HuH-7 (cell line): ENCODE measurements at places on chromosomes 7 and 10.

- no peak for DNase-seq
Measured at GRCh38 chr7:108226816-108227299, 96.7 kb upstream of the LAMB4 start.

DNA sequence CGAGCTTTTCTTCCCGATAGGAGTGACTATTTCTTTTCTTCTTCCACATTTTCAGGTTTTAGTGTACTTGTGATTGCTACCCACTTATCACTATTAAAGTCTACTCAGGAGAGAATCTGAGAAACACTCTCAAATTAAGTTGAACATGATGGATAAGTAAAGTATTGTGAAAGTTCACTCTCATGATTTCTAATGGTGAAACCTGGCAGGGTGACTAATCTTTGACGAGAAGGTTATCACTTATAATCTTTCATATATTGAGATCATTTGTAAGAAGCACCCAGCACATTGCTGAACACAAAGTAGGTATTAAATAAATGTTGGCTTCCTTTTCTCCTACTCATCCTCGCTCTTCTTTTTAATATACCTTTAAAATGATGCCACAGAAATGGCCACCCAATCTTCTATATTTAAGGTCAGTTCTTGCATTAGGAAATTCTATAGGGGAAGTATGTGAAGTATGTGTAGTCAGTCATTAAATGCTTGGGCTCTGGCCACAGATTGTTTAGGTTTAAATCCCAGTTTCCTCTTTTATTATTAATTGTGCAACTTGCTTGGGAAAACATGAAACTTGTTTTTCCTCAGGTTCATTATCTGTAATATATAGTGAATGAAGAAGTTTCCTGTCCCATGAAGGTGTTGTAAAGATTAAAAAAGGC, 3.1 kb upstream of the CFTR start:
- no peak for DNase-seq

- DNase-seq = no peak
Measured at GRCh38 chr10:122844146-122844545, 1.5 kb downstream of the CUZD1 start.

DNA sequence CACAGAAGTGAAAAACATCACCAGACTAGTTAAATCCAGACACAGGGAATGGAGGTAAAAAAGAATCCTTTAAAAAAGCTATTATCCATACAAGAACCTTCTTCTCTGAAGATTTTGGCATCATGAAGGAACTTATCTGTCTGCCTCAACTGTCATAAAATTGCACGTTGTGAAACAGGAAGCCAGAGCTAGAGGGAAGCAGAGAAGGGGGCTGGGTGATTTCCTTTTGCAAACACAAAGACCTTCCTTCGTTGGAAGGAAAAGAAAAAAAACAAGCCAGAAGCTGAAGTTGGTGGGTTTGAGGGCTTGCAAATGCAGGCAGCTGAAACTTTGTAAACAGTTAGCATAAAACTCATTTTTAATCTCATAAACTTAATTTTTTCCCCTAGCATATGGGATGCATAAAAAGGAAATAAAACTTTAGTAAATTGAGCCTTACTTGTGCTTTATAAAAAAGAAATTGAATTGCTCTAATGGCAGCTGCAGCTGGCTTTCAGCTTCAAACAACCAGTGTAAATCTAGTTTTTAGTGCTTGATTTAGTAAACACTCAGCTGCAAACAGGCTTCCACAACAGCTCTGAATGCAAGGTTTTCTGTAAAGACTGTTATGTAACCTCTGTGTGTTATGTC, 101.6 kb downstream of the OTUD1 start:
- DNase-seq = no peak

- DNase-seq = no peak
Measured at GRCh38 chr10:88042160-88043100, 179.0 kb downstream of the PTEN start.

- DNase-seq = no peak
Measured at GRCh38 chr10:84348447-84348846, 20.1 kb downstream of the CCSER2 start.

- DNase-seq = peak; percentile 53
Measured at GRCh38 chr7:66558660-66559465, 69.8 kb upstream of the KCTD7 start.

- no peak for DNase-seq
Measured at GRCh38 chr7:84847790-84848189, 339.1 kb downstream of the SEMA3D start.

GRCh38 chr10:103855852-103856796, 748 bp upstream of the SH3PXD2A start:
- no peak for DNase-seq

- DNase-seq = no peak
Measured at GRCh38 chr7:44324204-44324480, 1.3 kb downstream of the CAMK2B start.

DNA sequence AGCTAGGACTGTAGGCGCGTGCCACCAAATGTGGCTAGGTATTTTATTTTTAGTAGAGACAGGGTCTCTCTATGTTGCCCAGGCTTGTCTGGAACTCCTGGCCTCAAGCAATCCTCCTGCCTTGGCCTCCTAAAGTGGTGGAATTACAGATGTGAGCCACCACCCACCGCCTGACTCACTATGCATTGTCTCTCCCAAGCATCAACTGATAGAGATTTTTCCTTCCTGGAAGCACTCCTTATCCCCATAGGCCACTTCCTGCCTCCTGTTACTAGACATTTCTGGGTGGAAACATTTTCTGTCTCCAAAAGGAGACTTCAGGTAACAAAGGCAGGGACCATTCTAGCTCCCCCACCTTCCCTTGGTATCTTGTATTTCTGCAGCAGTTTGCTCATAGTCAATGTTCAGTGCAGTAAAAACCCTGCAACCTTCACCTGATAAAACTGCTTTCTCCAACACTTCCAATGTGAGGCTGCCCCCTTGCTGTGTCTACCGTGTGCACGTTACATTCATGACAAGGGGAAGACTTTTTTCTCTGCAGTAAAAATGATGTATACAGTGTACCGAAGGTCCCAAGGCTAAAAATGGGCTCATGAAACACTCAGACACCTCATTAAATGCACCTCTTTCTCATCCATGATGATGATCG, 84.9 kb downstream of the NHLRC2 start:
- DNase-seq = no peak

DNA sequence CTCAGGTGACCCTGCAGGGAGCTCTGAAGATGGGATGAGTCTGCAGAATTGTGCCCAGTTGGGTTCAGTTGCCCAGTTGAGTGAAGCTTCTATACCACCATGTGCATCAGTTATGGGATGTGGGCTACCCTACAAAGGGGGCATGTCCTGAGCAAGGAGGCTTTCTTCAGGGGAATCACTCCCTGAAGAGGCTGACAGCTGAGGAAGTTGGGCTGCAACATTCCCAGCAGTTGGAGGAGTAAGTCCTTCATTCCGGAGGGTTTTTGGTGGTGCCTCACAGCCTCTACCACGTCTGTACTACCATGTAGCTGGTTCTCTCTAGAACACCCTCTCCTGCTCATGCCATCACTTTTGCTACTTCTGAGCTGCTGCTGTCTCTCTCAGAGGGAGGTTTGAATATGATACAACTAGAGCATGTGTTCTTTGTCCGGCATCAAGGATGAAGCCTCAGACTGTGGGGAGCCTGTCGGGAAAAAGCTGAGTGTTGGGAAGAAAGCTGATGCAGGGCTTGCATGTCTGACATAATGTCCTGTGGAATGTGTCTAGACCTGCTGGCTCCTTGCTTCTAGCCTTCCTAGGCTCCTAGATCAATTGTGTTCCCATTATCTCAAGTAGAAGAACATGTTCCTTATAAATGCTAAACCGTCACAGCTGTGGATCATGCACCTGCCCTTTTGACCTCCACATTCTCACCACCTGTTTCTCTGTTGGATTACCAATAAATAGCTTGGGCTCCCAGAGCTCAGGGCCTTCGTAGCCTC, 355.8 kb downstream of the CCSER2 start:
- no peak for DNase-seq

DNA sequence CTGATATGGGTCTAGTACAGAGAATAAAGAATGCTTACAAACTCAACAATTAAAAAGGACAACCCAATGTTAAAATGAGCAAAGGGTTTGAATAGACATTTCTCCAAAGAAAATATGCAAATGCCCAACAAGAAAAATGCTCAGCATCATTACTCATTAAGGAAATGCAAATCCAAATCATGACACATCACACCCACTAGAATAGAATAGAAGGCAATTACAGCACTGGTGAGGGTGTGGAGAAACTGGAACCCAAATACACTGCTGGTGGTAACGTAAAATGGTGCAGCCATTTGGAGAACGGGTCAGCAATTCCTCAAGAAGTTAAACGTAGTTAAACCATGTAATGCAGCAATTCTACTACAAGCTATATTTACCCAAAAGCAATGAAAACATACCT, 53.8 kb downstream of the KDM7A start:
- DNase-seq = no peak

- peak; percentile 75 for DNase-seq
Measured at GRCh38 chr10:121662945-121663917, 65.0 kb upstream of the FGFR2 start.

DNA sequence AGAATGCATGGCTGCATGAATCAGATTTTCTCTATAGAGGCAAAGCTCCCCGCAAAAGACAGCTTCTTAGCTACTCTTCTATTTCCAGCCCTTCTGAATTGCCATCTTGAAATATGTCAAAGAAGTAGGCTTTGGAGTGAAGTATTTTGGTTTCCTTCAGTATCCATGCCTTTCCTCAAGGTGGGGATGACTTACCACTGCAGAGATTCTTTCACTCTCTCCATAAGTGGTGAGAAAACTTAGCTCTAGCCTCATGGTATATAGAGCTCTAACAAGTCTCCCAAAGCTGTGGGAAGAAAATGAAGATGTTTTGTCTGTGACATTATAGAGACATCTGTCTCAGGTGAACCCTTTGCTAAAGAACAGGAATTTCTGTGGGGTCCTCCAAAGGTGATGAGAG, 89.6 kb upstream of the ITGB1 start:
- DNase-seq = no peak

- no peak for DNase-seq
Measured at GRCh38 chr10:83945982-83946718, 193.2 kb upstream of the GHITM start.

GRCh38 chr7:66352071-66352470, 146.9 kb downstream of the TPST1 start:
- peak; percentile 60 for DNase-seq

GRCh38 chr10:48461623-48462481, 143.0 kb downstream of the ARHGAP22 start:
- DNase-seq = no peak

DNA sequence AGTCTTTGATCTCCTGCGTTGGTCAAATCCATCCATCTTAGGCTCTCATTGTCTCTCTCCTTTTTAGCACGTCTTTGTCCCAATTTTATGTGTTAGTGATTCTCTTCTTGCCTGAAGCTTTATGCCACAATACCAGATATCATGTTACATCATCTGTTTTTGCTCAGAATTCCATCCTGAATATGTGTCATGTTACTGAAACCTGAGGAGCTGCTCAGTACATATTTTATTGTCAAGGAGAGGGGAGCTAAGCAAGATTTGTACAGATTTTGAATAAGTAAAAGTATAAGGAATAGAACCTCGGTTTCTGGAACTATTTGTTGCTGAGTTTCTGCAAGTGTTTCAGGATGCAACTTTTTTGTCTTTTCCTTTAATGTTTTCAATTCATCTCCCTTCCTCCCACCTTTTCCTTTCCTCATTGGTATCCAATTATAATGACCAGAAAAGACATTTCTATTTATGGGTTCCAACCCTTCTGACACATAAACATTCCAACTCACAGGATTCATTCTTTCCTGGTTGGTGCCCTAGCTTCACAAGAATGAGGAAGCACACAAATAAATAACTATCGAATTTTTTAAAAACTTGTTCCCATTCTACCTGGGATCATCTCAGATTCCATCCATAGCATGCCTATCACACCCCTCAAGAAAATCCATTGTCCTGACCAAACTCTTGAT, 291.8 kb downstream of the CRPPA start:
- no peak for DNase-seq

DNA sequence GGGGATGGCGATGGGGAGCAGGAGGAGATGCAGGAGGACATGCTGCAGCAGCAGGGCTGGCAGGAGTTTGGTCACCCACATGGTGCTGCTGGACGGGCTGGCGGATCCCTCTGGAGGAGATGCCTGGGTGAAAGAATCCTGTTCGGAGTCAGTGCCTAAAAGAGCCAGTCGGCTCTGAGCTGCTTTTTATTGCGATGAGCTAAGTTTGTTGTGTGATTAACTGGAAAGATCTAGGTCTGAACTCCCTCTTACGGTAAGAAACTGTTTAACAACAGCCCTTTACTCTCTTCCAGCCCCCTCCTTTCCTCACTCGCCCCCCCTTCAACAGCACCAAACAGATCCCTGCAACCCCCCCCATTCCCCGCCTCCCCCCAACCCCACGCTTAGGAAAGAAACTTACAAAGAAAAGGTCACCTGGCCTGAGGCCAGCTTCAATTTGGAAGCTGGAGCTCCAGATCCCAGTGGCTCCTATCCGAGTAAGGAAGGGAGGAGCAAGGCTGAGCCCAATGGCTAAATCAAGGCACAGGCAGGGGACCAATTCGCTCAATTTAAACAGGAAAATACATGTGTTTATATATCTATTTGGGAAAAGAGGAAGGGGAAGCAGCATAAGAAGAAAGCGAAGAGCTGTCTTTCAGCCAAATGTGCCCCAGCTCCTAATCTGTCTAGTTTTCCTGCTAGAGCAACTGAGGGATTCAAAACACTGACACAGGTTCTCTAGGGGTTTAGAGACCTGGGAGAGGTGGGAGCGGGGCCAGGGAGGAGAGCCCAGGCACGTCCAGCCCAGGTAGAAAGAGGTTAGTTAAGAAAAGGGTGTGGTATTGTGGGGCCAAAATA, at the start of gene HGF:
HGF (minus strand) TSS at position 157 of the 837 bp plus-strand sequence; CDS start at position 81, 76 bp downstream.
- no peak for DNase-seq

DNA sequence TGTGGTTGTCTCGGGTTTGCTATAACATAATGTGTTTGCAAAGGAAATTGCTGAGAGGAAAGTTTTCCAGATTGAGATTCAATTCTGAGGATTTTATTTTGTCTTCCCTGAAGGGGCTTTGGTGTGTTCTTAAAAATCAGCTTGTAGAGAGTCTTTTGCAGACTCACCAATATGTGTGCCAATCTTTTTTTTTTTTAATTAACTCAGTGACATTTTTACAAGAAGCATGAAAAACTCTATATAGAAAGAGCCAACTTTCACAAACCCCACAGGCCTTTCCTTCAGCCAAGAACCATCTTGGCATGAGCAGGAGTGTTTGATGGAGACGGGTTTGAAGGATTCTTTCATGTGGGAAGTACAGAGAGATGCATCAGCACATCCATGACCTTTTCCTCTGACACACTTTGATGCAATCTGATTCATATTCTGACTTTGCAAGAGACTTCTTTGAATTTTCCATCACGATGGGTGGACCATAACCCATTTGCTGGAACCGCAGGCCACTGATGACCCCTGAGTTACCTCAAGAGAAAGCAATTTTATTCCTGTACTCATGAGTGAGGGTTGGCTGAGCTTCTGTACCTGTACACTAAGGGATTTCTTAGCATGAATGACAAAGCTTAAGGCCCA, 892.6 kb downstream of the XPNPEP1 start:
- DNase-seq = no peak

- no peak for DNase-seq
Measured at GRCh38 chr10:3761904-3762303, 23.1 kb downstream of the KLF6 start.

GRCh38 chr7:106566672-106567071, 94.3 kb downstream of the CCDC71L start:
- no peak for DNase-seq

GRCh38 chr10:14022052-14022451, 308.7 kb downstream of the FRMD4A start:
- DNase-seq = no peak

- DNase-seq = no peak
Measured at GRCh38 chr7:22238354-22239311, 118.3 kb downstream of the RAPGEF5 start.

- no peak for DNase-seq
Measured at GRCh38 chr10:19816411-19817230, at the start of gene PLXDC2. TSS of gene PLXDC2 (plus strand) at chr10:19816432.
